ENCODE measurements at places on chromosomes 11 and 22.

DNA sequence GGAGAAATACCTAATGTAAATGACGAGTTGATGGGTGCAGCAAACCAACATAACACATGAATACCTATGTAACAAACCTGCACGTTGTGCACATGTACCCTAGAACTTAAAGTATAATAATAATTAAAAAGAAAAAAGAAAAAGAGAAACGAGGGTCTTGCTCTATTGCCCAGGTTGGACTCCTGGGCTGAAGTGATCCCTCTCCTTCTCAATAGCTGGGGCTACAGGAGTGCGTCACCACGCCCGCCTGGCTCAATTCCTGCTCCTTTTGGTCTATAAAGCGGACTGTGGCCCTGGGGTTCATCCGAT is 521 bp upstream of the PTS start:
- no peak for DNase-seq

GRCh38 chr11:7668911-7669310 is 4.4 kb downstream of the CYB5R2 start:
- no peak for DNase-seq

DNA sequence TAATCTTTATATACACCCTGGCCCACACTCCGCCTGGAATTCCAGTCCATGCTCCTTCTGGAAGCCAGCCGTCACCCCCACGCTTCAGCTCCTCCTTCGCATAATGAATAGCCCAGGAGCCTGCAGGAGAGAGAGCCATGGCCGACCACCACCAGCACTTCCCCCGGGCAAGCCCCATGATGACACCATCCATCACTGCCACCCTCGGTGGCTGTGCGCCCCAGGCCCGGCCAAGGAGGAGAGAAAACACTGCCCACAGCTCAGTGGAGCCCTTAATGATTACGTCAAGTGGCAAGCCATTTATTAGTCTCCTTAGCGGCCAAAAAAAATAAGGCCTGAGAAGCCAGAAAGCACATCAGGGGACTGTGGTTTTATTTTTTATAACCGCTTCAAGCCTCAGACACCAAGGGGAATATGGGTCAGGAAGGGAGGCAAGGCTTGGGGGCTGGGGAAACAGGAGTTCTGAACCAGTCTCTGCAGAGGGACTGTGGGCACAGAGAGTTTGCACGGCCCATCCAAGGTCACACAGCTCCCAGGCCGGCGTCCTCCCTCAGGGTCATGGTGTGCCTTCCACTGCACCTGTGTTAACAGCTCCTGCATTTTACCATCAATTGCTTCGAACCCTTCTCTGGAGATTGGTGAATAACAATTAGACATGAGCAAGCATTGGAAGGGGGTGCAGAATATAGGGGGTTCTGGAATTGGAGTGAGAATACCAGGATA is 134.3 kb downstream of the MN1 start:
- no peak for DNase-seq

GRCh38 chr11:36130401-36130800 is 158.8 kb downstream of the COMMD9 start:
- no peak for DNase-seq

GRCh38 chr11:117828611-117829368 is 4.2 kb upstream of the FXYD2 start:
- DNase-seq: peak; percentile 69
